ENCODE measurements at places on chromosomes 5 and 9.

DNA sequence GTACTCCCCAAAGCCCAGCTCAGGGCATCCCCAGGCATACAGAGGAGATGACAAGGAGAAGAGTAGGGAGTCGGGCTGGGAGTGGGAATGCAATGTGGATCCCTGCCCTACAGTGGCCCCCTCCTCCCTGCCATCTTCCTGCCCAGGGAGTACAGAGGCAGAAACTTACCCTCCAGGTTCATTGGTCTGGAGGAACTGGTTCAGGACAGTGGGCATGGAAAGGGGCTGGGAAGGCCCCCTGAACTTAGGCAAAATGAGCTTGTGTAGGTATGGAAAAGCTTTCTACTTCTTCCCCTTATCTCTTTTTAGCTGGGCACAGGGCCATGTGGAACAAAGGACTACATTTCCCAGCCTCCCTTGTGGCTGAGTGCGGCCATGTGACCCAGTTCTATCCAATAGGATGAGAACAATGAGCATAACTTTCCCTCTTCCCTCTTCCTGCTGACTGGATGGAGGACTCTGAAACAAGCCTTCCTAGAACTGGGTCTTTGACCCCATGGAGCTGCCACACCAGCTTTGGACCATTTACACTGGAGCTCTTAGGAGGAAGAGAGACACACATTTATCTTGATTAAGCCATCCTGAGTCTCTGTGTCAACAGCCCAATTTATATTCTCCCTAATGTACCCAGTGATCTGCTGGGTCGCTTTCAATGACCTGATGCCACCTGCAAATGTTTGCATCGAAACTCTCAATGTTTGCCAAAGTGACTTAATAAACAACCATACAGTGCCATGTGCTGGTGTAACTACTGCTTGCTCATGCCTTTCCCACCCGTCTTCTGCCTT is 25.0 kb upstream of the HMCN2 start:
- peak; percentile 34 for DNase-seq

DNA sequence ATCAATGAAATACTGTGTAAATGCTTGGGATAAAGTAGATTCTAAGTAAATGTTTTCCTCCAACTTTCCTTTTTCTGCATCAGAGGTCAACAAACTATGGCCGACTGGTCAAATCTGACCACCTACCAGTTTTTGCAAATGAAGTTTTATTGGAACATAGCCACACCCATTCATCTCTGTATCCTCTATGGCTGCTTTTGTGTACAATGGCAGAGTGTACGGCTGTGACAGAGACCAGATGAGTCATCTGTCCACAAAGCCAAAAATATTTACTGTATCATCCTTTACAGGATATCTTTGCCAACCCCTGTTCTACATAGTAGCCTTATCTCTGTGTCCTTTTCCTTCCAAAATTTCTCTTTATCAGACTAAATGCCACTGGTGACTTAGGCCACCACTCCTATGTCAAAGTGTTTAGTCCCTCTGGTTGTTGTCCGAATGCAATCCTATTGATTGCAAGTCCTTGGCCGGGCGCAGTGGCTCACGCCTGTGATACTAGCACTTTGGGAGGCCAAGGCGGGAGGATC is 218.4 kb upstream of the KLF4 start:
- no peak for DNase-seq

DNA sequence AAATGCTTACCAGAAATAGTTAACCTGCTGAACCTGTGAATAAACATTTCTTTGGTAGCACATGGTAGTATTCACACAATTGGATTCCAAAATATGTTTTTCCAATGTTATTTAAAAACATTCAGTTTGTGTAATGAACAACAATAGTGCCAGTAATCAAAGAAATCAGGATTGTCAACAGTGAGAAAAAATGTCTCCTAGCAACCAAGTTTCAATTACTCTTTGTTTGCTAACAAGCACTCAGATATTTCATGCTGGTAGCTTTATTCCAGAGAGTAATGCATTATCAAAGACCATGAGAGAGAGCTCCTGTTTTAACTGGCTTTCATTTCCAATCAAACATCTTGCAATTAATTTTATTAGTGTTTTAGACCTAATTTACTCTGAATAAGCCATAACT is 768.1 kb upstream of the GRAMD2B start:
- no peak for DNase-seq

- DNase-seq = no peak
Measured at GRCh38 chr5:173018358-173018757, 34.8 kb downstream of the ATP6V0E1 start.

DNA sequence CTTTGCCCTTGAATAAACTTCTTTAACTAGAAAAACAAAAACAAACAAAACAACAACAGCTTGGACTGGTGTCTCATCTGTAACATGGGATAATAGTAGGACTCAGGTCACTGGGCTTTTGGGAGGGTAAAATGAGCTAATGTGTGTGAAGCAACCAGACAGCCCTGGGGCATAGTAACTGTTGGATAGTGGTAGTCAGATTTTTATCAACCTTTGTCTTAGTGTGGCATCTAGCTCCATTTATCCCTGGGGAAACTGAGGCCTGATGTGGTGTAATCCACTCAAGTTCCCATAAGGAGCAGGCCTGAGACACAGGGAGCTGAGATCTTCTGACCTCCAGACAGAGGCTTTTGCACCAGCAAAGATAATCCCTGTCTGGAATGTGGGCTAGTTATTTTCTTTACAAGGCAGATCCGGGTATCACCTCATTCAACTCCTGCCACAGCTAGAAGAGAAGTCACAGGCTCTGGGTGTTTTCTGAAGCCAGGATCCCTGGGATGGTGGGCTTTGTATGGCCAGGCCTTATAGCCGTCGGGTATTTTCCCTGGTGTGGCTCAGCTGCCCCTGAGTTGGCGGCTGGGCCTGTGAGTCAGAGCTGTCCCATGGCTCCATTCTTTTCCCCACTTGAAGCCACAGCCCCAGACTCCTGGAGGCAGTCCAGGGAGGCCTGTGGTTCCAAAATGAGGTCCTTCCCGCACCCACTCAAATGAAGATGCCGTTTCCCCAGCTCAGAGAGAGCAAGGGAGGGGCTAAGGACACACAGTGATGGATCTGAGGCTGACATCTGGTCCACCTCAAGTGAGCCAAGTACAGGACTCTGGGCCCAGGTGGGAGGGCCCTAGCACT is 26.1 kb upstream of the CSF1R start:
- no peak for DNase-seq

- DNase-seq = no peak
Measured at GRCh38 chr9:114571391-114571790, 16.2 kb upstream of the ATP6V1G1 start.

DNA sequence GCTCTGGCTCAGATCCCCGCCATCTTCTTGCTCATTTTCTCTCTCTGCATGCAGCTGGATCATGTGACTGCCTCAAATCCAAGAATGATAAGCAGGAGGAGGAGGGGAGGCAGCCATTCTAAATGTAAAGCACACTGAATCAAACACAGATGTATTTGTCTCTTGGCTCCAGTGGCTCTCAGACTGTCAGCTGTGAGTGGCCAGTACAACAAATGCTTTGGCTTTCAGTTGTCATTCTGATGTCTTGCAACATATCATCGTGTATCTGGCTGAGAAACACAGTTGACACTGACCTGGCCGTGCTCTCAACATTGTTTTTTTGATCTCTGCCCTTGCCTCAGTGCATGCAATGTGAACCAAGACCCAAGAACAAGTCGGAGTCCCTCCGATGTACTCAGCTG is 233.1 kb downstream of the ADAMTSL1 start:
- DNase-seq = no peak

- DNase-seq = no peak
Measured at GRCh38 chr5:20832204-20833080, 844.4 kb upstream of the CDH18 start.

DNA sequence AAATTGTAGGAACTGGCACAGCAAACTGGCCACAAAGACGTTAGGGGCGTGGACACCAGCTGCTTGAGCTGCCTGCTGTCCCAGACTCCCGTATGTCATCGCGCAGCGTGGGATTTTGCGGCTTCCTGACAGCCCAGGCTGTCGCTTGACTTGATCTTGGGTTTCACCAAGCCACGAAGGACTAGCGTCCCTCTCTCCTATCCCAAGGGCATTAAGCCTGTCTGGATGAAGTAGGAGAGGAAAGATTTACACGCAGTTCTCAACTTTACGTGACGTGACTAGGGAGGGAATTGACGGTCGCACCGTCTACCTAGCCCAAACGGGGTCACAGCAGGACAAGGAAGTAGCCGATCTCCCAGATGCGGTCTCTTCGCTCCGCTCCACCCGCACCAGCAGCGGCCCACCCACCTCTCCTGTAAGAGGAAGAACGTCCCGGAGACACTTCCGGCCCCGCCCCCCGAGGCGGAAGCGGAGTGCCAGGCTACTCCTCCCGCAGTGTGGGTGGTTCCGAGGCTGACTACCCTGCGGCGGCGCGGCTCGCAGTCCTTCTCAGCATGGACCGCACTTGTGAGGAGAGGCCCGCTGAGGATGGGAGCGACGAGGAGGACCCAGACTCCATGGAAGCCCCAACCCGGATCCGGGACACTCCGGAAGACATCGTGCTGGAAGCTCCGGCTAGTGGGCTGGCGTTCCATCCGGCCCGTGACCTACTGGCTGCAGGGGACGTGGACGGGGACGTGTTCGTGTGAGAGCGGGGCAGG is at the start of gene WDR55:
WDR55 (plus strand) TSS at position 546 of the 761 bp plus-strand sequence; CDS start at position 555, 9 bp downstream.
- peak; percentile 98 for DNase-seq

DNA sequence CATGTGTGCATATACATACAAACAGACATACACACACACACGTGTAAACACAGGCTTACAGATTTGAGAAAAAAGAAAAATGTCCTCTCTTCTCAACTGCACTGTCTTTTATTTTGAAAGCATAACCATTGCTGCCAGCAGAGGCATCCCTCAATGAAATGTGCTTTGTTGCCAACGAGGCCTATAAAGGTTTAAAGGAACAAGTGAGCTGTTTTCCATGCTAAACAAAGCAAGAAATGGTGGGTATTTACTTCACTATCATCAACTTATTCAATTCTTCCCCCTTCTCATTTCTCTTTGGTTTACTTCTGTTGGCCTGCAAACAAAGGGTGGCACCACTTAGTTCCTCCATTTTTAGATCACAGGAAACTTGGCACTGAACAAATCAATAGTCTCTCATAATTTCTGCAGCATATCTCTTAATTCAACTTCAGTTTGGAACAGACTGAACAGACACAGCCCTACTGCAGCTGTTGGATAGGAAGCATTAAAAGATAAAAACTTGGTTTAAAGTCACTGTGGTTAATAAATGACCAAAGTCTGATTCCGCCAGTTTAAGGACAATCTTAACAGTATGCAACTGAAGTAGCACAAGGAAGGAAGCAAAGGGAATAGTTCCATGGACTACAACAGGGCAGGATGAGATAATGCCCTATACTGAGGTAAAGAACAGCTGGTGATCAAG is 21.7 kb downstream of the TTC33 start:
- DNase-seq = no peak

- no peak for DNase-seq
Measured at GRCh38 chr9:107276966-107277710, 5.9 kb upstream of the RAD23B start.

DNA sequence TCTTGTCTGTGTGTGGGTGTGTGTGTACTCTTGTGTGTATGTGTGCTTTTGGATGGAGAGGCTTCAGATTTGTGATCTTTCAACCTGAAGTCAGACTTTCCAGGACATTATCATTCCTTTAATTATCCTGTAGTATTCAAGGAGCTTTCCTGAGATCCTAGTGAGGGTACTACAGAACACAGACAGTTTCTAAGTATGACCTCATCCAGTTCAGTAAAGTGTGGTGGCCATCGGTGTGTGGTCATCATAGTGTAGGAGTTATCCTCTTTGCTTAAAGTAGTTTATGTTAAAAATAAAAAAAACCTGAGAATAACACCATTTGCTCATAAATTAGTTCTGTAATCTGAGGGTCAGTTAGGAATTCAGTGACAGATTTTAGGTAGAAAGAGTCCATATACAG is 478.0 kb upstream of the ACTBL2 start:
- no peak for DNase-seq

- no peak for DNase-seq
Measured at GRCh38 chr5:89342106-89342876, 459.3 kb upstream of the MEF2C start.

- no peak for DNase-seq
Measured at GRCh38 chr9:133882849-133883755, 109.0 kb downstream of the VAV2 start.

DNA sequence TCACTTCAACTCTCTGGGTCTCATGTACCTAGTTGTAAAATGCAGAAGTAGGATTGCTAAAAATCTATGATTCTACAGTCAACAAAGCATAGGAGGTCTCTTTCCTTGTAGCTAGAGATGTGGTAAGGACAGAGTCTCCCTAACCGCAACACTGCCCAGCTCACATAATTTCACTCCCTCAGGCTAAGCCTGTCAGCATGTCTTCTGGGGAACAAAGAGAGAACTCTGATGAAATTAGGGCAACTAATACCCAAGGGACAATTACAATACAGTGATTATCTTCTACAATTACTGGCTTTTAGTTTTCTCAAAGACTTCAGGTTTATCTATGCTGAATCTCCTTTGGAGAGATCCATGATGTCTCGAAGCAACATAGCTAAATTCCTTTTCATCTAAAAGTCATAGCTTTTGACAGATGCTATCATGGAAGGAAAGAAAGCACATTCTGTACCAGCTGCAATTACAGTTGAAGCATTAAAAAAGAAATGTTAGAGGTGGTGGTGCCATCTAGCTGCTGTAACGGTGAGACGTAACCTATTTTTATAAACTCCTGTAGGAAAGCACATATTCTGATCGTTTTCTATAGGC is 141.1 kb upstream of the TARS1 start:
- no peak for DNase-seq

- no peak for DNase-seq
Measured at GRCh38 chr5:54360089-54360488, 49.7 kb upstream of the ARL15 start.

GRCh38 chr5:65535529-65535987 is 27.4 kb downstream of the CENPK start:
- no peak for DNase-seq

DNA sequence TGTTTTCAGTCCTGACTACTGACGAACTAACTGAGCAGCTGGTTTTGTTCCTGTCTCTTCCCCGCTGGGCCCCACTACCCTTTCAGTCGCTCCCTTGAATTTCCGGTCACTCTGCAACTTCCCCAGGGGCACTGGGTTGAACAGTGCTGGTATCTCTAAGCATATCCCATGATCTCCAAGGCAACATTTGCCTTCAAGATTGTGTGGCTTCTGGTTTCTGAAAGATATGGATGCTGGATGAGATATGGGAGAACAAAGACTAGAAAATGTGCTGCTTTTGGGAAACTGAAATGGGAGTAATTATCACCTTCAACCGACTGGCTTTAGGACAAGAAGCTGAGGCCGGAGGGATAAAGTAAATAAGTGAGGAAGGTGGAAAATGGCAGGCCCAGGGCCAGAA is 258.2 kb upstream of the PIK3R1 start:
- DNase-seq = no peak

GRCh38 chr5:153084511-153084910 is 406.0 kb upstream of the GRIA1 start:
- no peak for DNase-seq

GRCh38 chr9:104784098-104784497 is 20.2 kb downstream of the NIPSNAP3B start:
- no peak for DNase-seq

- DNase-seq = no peak
Measured at GRCh38 chr5:31781772-31782171, 142.8 kb downstream of the PDZD2 start.

GRCh38 chr5:7518947-7519560 is 123.1 kb downstream of the ADCY2 start:
- no peak for DNase-seq

Measured in stimulated activated CD4-positive, alpha-beta T cell treated with anti-CD3 and anti-CD28 coated beads, Interleukin-2, amount 100 ng/mL, for 24 hours (primary cell).